Omental fat pad (tissue), 4 donors: ENCODE measurements at places on chromosomes 5 and 9.
A peak's percentile ranks its signal among the peaks of the same experiment; 100 is the strongest.

- peak; percentile 68 for DNase-seq
These were observed 9.7 kb downstream of the TIGD6 start for GRCh38 chr5:149990518-149991376.

- no peak for DNase-seq
These were observed 6.4 kb upstream of the KIF2A start for GRCh38 chr5:62299600-62299999.

- no peak for DNase-seq
These were observed 179.3 kb upstream of the MVB12B start for GRCh38 chr9:126147186-126147935.

DNA sequence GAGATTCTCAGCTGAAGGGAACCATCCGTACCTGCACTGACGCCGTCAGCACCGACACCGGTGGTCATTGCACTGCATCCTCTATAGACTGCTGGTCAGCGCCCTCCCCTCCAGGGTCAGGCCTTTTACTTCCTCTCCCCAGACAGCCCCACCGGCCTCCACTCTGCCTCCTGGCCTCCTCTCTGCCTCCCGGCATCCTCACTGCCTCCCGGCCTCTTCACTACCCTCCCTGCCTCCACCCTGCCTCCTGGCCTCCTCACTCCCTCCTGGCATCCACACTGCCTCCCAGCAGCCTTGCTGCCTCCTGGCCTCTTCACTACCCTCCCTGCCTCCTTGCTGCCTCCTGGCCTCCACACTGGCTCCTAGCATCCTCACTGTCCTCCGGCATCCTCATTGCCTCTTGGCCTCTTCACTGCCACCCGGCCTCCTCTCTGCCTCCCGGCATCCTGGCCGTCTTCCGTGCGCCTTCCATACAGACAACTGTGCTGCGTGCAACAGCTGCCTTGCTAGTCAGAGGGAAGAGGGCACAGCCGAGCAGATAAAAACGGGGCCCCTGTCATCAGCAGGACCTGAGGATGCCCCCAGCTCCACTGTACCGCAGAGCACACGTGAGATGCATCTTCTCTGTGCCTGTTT, 62.0 kb downstream of the VAV2 start:
- no peak for DNase-seq
